T-cell (primary cell): ENCODE measurements at places on chromosomes 16 and 17. TPM values are rescaled to one million over a fixed set of nuclear protein-coding genes. Genes with fewer than 3 reads are reported as not detected.

The KRTAP1-5 gene
- total RNA-seq = not detected

The TEX2 gene
- total RNA-seq = 15.6 TPM

DNA sequence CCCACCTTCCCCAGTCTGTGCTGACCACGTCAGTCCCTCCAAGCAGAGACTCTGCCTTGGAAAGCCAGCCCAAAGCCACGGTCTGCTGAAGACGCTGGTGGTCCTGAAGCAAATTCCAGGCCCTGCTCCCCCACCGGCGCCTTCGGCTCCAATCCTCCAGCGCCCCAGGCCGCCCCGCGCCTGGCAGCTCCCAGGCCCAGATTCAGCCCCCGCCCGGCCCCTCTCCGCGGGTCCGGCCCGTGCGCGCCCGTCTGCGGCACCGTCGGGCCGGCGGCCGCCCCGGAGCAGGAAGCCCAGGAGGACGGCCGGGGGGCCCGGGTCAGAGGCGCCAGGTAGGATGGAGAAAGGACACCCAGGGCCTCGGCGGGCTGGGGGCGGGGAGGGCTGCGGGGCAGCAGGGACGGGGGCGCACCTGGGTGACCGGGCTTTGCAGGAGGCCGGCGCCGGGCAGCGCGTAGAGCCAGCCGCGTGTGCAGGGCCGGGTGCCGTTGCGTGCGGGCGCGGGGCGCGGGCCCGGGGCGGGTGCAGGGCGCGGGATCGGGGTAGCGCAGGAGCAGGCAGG, 594 bp upstream of the SLC22A31 start:
- no peak for DNase-seq

DNA sequence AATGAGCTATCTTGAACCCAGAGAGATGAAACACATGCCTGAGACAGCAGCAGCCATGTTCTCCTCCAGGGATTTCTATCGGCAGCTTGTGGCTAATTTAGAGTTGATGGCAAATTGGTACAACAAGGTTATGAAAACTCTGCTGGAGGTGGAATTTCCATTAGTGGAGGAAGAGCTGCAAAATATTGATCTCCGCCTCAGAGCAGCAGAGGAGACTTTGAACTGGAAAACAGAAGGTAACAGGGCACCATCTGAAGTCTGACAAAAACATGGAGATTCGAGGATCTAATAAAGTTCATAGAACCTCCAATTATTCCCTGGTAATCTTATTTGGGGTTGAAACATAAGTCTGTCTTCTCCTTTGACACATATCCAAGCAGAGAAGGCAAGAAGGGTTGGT, 52.8 kb downstream of the DNAH9 start:
- DNase-seq = no peak

DNA sequence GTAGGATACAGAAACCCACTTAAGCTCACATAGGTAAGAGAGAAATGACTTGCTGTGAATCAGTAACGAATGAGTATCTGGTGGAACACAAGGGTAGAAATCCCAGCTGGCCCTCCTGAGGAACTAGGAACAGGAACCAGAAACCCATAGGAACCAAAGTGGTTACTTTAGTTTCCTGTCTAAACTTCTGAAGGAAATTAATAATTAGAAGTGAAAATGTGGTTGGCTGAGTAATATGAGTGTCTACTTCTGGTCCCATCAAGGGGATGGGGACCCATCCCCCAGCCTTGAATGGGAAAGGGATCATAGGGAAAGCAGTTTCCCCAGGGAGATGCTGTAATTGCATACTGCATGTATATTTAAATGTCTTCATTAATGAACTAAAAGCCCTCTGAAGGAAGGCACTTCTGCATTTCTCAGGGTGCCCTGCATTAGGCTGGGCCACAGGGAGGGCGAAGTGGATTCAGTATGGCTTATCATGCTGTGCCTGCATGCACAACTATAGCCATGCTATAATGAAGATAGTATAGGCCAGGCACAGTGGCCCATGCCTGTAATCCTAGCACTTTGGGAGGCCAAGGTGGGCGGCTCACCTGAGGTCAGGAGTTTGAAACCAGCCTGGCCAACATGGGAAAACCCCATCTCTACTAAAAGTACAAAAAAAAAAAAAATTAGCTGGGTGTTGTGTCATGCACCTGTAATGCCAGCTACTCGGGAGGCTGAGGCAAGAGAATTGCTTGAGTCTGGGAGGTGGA, 45.6 kb downstream of the CYB5B start:
- DNase-seq = no peak

DNA sequence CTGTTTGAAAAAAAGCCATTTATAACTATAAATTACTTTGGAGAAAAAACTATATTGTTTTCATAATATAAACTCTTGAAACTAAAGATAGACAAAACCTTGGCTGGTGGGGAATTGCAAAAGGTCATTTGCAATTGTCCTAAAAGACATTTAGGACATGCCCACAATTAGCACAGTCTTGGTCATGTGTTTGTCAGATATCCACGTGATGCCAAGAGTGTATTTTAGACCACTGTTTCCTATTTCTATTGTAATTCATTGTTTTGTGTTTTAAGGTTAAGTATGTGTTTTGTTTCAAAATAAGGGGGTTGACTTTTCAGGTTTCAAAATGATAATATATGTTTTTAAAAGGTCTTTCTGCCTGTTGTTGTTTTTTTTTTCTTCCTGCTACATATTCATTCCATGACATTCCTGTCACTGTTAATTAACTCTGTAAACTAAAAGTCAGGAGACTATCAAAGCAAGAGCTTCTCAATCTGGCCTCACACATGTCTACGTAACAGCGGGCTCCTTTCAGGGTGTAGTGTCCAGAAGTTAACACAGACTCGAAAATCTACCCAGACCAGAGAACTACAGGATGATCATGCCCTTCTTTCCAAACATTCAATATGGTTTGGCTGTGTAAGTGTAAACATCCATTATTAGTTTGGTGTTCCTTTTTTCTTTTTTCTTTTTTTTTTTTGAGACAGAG, 58.7 kb downstream of the COG7 start:
- DNase-seq = no peak

DNA sequence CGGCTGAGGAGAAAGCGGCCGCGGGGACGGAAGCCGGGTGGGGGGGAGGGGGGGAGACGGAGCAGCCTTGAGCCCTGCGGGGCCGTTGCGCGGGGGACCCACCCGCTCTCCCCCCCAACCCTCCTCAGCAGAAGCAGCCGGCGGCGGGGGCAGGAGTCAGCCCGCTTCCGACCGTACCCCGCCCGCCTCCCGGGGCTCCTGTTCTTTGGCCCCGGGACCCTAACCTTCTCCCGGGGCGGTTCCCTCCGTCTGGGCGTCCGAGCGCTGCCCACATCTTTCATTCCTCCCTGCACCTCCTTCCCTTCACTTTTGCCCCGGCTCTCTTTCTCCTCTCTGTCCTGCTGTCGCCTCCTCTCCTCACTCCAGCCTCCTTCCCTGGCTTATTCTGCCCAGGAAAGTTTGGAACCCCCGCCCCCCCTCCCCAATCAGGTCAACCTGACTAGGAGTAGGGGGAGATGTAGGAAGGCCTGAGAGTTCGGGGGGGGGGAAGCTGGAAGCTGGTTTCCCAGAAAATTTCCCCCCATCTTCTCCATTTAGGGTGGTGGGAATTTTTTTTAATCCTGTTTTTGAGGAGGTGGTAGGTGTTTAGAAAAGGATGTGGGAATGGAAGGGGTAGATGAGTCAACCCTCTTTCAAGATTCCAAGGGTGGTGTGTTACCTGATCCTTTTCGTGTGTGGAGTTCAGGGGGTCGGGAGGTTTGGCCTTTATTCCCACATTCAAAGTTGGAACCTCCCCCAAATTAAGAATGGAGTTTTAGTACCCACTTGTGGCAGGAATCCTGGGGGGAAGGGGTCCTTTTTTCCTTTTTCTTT, 427 bp upstream of the NLK start:
- no peak for DNase-seq

GRCh38 chr16:69219279-69219678, 32.3 kb downstream of the SNTB2 start:
- DNase-seq = no peak

DNA sequence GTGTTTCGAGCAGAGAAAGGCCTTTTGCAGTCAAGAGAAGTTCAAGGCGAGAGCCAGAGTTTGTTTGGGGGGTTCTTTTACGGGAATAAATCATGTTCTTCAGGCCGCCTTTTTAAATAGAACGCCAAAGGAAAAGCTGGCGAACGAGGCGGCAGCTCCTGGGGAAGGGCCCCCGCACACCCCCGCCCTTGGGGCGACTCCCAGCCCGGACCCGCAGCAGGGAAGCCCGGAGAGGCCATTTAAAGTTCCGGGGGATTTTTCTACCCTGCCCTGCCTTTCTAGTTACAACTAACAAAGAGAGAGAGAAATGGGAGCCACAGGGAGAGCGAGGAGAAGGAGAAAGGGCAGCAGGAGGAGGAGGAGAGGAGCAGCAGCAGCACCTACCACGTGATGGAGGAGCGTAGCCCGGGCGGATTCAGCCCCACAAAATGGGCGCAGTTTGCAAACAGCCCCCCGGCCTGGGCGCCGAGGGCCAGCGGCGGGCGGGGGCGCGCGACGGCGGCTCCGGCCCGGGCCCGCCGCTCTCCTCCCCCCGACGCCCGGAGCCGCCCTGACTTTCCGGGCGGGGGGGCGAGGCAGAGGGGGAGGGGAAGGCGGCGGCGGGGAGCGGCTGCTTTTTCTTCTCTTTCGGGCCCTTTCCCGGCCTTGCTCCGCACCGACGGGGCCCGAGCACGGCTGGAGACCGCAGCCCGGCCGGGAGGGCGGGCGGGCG, 634 bp downstream of the KANSL1 start:
- peak; percentile 73 for DNase-seq

DNA sequence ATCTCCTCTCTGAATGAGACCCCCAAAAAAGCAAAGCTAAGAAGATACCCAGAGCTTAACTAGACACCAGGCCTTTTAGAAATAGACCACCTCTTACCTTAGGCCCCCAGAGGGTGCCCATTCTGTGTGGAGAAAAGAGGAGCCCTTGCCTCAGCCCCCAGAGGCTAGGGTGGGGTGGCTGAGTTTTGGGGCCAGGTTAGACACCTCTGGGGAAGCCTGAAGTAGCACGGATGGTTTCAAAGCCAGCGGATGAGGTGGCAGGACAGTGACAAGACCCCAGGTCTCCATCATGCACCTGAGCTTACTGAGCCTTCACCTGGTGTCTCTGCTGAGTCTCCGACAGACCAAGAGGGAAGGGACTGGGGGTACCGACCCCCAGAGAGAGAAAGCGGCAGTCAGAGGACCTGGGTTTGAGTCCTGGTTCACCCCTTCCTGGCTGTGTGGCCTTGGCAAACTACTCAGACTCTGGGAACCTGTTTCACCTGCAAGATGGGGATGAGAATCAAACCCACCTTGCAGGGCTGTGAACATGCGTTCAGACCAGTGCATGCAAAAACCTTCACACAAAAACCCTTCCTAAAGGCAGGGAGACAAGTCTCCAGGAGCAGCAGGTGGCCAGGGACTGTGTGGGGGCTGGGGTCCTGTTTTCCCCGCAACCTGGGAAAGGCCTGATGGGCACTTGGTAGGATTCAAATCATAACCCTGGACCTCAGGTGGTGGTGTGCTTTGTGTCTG, 7.7 kb downstream of the SCGB1C2 start:
- DNase-seq = no peak

- DNase-seq = no peak
Observed at GRCh38 chr17:63295288-63295687, 150.8 kb downstream of the CYB561 start.

The COX6A2 gene
- total RNA-seq = not detected

DNA sequence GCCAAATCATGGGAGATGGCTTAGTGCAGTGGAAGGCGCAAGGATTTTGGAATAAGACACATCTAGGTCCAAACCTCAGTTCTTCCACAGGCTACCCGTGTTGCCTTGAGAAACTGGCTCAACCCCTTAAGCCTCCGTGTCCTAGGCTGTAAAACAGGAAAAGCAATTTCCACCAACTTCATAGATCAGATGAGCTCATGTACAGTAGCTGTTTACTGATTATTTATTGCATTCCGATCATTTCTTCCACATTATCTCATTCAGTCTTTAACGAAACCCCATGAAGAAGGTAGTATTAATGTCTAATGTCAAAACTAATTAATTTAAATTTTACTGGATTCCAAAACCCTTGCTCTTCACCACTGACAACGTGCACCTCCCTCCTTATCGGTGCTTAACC, 231.6 kb downstream of the GRIN2A start:
- no peak for DNase-seq

DNA sequence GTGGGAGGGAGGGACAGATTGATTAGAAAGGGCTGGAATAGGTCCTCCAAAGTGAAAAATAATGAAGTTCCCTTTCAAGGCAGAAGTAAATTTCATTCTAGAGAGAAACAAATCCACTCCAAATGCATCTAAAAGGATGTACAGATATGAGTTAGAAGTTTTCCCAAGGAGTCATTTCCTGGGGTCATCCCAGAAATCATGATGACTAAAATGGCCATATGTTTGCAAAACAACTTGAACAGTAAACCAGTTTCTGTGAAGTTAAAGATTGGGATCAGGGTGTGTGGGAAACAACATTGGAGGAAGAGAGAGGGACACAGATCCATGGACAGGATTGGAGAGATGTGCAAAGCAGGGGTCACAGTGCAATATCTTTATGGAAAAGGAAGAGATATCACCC, 32.5 kb upstream of the ARHGAP44 start:
- DNase-seq = no peak

DNA sequence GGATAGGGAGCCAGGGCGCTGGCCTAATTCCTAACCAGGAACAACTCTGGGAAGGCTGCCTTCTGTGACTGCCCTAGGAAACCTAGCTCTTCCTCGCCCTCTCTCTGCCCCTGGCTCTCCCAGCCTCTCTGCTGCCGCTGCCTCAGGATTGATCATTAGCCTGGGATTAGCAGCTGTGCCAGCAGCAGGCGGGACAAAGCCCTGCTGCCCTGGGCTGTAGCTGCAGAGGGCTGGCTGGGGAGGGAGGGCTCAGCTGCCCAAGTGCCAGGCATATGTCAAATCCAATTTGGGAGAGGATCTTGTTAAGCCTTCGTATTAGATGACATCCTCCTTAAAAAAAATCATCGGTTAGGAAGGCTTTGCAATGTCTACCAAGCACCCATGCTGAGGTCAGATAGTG, 144.8 kb upstream of the CCL2 start:
- DNase-seq = no peak

GRCh38 chr17:29687596-29687995, 64.9 kb upstream of the CORO6 start:
- DNase-seq = no peak

DNA sequence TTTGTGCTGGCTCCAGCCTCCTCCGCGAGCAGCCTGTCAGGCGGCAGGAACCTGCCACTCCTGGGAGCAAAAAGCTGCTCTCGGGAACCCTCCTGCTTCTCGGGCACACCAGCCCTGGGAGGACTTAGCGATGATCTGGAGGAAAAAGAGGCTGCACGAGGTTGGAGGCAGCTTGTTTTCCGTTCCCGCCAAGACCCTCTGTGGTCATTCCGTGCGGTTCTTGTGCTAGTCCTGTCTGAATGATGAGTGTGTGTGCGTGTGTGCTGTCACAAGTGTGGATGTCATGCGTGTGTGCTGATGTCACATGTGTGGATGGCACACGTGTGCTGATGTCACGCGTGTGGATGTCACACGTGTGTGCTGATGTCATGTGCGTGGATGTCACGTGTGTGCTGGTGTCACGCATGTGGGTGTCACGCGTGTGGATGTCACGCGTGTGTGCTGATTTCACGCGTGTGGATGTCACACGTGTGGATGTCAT, 150.0 kb downstream of the NPIPB11 start:
- no peak for DNase-seq

The BICDL2 gene
- total RNA-seq = 0.13 TPM

The TNP2 gene
- not detected for total RNA-seq

The MGAT5B gene
- 0.15 TPM for total RNA-seq

GRCh38 chr17:80173916-80174315, 4.1 kb downstream of the CARD14 start:
- no peak for DNase-seq

The MYH13 gene
- total RNA-seq = not detected

The HOXB6 gene
- 0.16 TPM for total RNA-seq

The KRT31 gene
- not detected for total RNA-seq
